ENCODE measurements at places on chromosomes 5 and 9.

DNA sequence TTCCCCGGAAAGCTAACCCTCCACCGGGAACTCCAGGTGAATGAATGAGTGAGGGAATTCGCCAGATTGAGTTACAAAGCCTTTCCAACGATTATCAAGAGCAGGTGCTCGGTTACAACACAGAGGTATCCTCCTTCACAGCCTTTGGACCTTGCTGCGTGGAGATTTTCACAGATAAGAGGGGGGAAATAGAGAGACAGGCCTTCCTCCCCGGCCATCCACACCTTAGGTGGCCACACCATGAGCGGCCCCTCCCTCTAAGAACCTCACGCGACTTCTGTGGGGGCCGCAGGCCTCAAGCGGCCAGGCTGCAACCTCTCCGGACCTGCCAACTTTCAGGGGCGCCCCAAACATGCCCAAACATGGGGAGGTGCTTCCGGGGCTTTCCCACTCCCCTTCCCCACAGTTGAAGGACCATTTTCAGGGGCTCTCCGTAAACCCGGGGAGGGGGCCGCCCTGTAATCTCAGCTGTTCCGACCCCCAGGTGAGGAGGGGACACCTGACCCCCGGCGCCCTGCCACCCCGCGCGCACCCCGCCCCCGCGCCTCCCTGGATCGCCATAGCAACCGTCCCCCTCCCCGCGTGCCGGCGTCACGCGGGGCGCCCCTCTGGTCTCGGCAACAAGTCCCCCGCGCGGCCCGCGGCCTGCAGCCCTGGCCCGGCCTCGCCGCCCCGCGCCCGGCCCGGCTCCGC is 603 bp downstream of the DENND1A start:
- H3K36me3 ChIP-seq, result no peaks in the 10 kb centered on the region
- no peaks in the 10 kb centered on the region for H3K27me3 ChIP-seq
- peak overlapping the region; percentile 55 for H3K4me3 ChIP-seq
- H3K27ac ChIP-seq, result peak overlapping the region; percentile 77
- DNase-seq, result peak; percentile 23

DNA sequence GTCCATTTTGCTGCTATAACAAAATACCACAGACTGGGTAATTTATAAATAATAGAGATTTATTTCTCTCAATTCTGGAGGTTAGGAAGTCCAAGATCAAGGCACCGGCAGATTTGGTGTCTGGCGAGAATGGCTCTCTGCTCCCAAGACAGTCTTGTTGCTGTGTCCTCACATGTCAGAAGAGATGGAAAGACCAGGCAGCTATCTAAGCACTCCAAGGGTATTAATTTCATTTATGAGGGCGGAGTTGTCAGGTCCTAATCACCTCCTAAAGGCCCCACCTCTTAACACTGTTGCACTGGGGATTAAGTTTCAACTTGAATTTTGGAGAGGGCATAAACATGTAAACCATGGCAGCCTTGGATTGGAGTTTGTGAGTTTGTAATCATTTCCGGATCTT is 30.3 kb downstream of the ADCY2 start:
- H3K27ac ChIP-seq, result no peak overlapping the region
- no peak for DNase-seq
- no peaks in the 10 kb centered on the region for H3K4me1 ChIP-seq
- no peaks in the 10 kb centered on the region for H3K27me3 ChIP-seq

DNA sequence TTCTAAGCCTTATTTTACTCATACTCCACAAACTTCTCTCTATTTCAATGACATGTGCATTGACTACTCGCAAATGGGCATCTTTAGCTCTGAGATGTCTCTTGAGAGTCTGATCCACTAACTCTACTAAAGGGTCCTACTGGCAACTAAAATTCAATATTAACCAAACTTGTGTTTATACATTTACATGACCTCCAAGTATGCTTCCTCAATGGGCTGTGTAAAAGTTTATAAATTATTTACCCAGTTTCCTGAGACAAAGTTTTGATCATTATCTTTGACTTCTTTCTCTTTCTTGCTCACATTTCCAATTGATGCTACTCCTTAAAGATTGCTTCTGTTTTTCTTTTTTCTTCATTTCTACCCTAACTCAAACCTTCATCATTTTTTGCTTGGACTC is 510.1 kb upstream of the DAB2 start:
- peaks cover 2% of the 10 kb centered on the region for H3K27me3 ChIP-seq
- no peaks in the 10 kb centered on the region for H3K36me3 ChIP-seq
- no peak for DNase-seq
- no peak overlapping the region for H3K4me3 ChIP-seq
- H3K4me1 ChIP-seq, result no peaks in the 10 kb centered on the region
- no peak overlapping the region for H3K27ac ChIP-seq

DNA sequence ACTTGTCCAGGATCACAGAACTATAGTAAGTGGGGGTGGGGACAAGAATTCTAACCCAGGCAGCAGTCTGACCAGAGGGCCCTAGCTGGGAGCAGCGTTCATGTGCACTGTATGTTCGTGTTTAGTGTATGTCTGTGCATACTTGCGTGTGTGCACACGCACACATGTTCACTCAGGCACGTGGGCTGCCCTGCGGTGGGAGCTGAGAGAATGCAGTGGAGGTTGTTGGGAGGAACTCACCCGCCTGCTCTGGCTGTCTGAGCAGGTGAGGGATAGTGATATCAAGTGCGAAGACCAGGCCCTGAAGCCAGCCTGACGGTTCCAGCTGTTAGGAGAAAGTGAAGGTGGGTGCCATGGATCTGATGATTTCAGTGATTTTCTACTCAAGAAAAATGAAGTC is 942 bp downstream of the DCANP1 start:
- DNase-seq, result no peak
- H3K4me3 ChIP-seq, result no peak overlapping the region
- no peak overlapping the region for H3K27ac ChIP-seq
- no peaks in the 10 kb centered on the region for H3K27me3 ChIP-seq

DNA sequence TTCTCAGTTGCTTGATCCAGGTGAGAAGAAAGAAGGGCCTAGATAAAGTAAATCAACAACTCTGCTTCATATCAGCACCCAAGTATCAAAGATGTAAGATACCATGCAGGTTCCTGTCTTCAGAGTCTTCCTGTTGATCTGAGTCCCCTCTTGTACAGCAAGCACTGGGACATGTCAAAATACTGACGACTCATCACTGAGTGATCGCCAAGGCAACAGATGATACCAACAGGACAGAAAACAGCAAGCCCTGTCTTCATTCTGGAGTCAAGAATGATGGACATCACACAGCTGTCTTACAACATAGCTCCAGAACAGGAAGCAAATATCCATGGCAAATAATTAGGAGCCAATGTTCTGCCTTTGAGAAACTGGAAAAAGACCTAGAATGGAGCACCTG is 83.7 kb downstream of the TARS1 start:
- H3K36me3 ChIP-seq, result no peaks in the 10 kb centered on the region
- no peaks in the 10 kb centered on the region for H3K4me1 ChIP-seq
- no peak overlapping the region for H3K4me3 ChIP-seq
- H3K27ac ChIP-seq, result no peak overlapping the region
- H3K27me3 ChIP-seq, result no peaks in the 10 kb centered on the region

GRCh38 chr5:90853750-90854149 is 295.2 kb downstream of the ADGRV1 start:
- H3K27ac ChIP-seq, result no peak overlapping the region
- H3K36me3 ChIP-seq, result no peaks in the 10 kb centered on the region
- H3K4me3 ChIP-seq, result no peak overlapping the region
- no peaks in the 10 kb centered on the region for H3K27me3 ChIP-seq

DNA sequence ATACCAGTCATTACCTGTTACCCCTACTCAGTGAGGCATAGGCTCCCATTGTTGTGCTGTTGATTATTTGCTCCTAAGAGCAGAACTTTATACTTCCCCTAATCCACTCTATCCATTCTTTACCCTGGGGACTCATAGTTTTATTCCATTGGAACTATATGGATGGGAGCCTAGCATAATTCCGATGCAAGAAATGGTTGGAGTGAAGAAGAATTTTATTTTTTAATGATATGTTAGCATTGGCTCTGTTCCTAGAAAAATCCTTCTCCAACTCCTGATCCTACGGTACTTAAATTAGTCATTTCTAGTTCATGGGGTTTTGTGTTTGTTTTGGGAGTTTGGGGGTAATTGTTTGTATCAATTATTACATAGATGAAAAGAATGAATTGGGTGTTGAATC is 191.5 kb downstream of the GOLPH3 start:
- DNase-seq, result no peak
- H3K4me3 ChIP-seq, result no peak overlapping the region
- H3K4me1 ChIP-seq, result no peaks in the 10 kb centered on the region

DNA sequence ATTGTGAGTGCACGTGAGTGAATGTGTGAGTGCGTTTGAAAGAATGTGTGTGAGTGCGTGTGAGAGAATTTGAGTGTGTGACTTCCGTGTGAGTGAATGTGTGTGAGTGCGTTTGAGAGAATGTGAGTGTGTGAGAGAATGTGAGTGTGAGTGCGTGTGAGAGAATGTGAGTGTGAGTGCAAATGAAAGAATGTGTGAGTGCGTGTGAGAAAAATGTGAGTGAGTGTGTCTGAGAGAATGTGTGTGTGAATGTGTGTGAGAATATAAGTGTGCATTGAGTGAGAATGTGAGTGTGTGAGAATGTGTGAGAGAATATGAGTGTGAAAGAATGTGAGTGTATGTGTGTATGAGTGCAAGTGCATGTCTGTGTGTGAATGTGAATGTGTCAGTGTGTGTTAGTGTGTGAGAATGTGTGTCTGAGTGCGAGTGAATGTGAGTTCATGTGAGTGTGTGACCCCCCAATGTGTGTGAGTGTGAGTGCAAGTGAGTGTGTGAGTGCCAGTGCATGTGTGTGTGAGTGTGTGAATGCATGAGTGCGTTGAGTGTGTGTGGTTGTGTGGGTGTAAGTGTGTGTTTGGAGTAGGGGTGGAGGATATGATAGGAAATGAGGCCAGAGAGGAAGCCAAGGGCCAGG is 37.9 kb upstream of the LHX2 start:
- no peak overlapping the region for H3K4me3 ChIP-seq
- H3K27ac ChIP-seq, result no peak overlapping the region
- no peaks in the 10 kb centered on the region for H3K36me3 ChIP-seq
- no peaks in the 10 kb centered on the region for H3K4me1 ChIP-seq
- H3K27me3 ChIP-seq, result no peaks in the 10 kb centered on the region
- no peak for DNase-seq

GRCh38 chr5:78554670-78555069 is 93.9 kb downstream of the LHFPL2 start:
- H3K27ac ChIP-seq, result no peak overlapping the region
- peaks cover 14% of the 10 kb centered on the region for H3K4me1 ChIP-seq

GRCh38 chr5:115854139-115854538 is 12.4 kb downstream of the AP3S1 start:
- no peaks in the 10 kb centered on the region for H3K36me3 ChIP-seq
- no peak for DNase-seq
- peaks cover 27% of the 10 kb centered on the region for H3K4me1 ChIP-seq
- no peak overlapping the region for H3K27ac ChIP-seq
- H3K4me3 ChIP-seq, result no peak overlapping the region

DNA sequence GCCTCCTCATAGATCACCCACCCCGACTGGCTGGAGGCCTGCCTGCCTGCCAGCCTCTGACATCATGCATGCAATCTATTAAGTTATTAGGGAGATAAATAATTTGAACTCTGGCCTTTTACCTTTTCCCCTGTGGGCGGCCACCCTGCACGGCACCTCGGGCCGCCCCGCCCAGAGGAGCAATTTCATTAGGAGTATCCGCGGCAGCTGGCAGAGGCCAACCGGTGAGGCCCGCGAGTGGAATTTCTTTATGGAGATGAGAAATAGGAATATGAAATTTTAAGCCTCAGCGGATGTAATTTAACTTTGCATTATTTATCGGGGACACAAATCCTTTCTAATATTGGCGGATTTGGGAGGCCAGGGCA is 22.5 kb downstream of the LHX3 start:
- DNase-seq, result no peak
- H3K4me3 ChIP-seq, result no peak overlapping the region
- no peaks in the 10 kb centered on the region for H3K4me1 ChIP-seq
- H3K27me3 ChIP-seq, result no peaks in the 10 kb centered on the region
- no peaks in the 10 kb centered on the region for H3K36me3 ChIP-seq

- H3K27me3 ChIP-seq, result no peaks in the 10 kb centered on the region
- H3K4me1 ChIP-seq, result no peaks in the 10 kb centered on the region
- H3K27ac ChIP-seq, result no peak overlapping the region
- H3K36me3 ChIP-seq, result no peaks in the 10 kb centered on the region
These were observed 378.8 kb upstream of the ZNF608 start for GRCh38 chr5:125125031-125125823.

- no peak overlapping the region for H3K4me3 ChIP-seq
- no peak for DNase-seq
- no peaks in the 10 kb centered on the region for H3K36me3 ChIP-seq
- H3K4me1 ChIP-seq, result peaks cover 33% of the 10 kb centered on the region
- no peaks in the 10 kb centered on the region for H3K27me3 ChIP-seq
These were observed 6.9 kb downstream of the KIAA1958 start for GRCh38 chr9:112493393-112494137.

- no peak for DNase-seq
- no peak overlapping the region for H3K4me3 ChIP-seq
- no peaks in the 10 kb centered on the region for H3K27me3 ChIP-seq
These were observed 6.9 kb upstream of the SPATA9 start for GRCh38 chr5:95689680-95690079.

DNA sequence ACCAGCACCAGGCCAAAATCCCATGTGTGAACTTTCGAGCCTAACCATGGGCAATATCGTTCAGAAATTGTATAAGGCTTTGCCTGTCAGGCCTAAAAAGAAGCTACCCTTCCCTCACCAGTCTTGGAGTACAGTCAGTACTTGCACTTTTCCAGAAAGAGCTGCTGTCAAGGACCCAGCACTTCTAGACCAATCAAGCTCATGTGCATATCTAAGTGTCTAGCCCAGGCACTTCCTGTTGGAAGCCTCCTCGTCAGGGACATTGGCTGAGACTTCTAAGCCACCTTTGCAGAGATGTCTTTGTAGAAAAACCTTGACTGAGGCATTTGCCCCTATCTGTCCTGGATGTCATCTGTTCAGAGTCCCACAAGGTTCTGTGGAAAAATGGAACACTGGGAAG is 1930.5 kb downstream of the EFNA5 start:
- no peaks in the 10 kb centered on the region for H3K27me3 ChIP-seq
- H3K4me3 ChIP-seq, result no peak overlapping the region
- H3K27ac ChIP-seq, result no peak overlapping the region
- DNase-seq, result no peak
- H3K36me3 ChIP-seq, result no peaks in the 10 kb centered on the region
- H3K4me1 ChIP-seq, result no peaks in the 10 kb centered on the region

DNA sequence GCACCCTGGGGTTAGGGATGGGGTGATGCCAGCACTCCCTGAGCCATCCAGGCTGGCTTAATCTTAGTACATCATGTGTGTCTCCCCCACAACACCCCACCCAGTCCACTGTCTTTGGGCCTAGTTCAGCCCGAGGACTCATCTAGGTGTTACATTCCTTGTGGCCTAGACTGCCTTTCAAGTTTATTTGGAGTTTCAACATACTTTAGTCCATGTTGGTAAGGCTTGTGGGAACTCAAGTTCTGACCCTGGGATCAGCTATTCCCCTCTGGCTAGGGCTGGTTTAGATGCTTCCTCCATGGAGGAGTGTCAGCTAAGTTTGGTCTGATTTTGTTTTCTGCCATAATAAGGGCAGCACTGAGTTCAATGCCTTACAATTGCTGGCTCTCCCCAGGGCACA is 302.4 kb downstream of the SMARCA2 start:
- H3K27me3 ChIP-seq, result no peaks in the 10 kb centered on the region
- peaks cover 7% of the 10 kb centered on the region for H3K4me1 ChIP-seq
- H3K27ac ChIP-seq, result no peak overlapping the region
- no peak overlapping the region for H3K4me3 ChIP-seq
- no peak for DNase-seq
- H3K36me3 ChIP-seq, result no peaks in the 10 kb centered on the region

GRCh38 chr5:138274189-138274853 is at the start of gene GFRA3:
GFRA3 (minus strand) TSS chr5:138274621; CDS start chr5:138274424, 197 bp downstream.
- H3K36me3 ChIP-seq, result no peaks in the 10 kb centered on the region
- no peaks in the 10 kb centered on the region for H3K4me1 ChIP-seq
- H3K27me3 ChIP-seq, result peaks cover 30% of the 10 kb centered on the region
- H3K4me3 ChIP-seq, result peak within 1 kb of the TSS; percentile 43
- no peak for DNase-seq
- H3K27ac ChIP-seq, result no peak within 1 kb of the TSS
